ENCODE measurements at places on chromosomes 2 and 18.

DNA sequence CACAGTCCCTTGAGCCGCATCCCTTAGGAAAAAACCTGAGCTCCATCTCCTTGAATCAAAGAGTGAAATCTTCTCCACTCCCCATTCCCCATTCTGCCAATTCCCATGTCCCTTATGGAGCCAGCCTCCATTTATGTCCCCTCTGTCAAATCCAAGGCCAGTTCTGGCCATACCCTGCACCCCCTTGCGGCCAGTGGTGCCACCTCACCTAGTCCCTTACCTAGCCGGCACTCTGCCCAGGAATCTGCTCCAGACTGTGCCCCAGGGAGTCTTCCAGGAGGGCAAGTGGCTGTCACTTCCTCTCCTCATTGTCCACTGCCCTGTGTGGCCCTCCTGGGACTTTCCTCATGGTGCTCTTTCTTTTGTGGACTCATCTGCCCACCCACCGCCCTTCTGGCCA, 195.4 kb upstream of the RMP24 start:
- no peak for DNase-seq

GRCh38 chr2:23100406-23100805, 284.6 kb upstream of the KLHL29 start:
- no peak for DNase-seq

DNA sequence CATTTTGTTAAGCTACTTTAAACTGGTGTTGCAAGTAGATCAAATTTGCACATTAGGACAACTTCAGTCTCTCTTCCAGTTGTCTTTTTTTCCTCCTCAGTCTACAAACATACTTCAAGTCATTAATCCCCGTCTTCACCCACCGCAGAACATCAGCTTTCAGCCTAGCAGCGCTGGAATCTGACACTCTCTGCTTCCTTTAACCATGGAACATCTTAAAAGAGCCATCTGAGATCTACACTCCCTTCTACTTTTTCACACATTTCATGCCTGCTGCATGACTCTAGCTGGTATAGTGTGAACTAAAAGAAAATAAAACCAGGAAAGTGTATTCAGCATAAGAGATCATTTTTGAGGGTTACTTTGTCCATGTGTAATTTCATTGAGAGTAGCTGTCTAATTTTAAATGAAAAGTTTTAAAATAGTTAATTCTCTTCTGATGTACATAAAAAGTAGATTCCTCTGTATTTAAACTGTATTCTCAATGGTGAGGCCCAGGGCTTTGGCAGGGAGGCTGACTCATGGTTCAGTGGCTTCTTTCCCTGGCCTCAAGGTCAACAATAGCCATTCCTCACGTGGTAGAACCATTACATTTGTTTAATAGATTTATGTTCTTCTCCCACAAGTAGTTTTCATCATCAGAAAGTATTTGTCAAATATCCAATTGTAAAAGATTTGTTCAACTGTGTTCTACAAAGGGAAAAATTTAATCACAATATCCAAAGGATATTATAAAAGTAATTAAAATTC, 16.5 kb downstream of the SGPP2 start:
- DNase-seq, result no peak

GRCh38 chr18:384897-385296, 115.6 kb downstream of the COLEC12 start:
- DNase-seq, result no peak

GRCh38 chr2:235229236-235229635, 264.6 kb upstream of the AGAP1 start:
- no peak for DNase-seq

- DNase-seq, result no peak
Measured at GRCh38 chr18:49071778-49072177, 121.0 kb upstream of the SMAD7 start.

DNA sequence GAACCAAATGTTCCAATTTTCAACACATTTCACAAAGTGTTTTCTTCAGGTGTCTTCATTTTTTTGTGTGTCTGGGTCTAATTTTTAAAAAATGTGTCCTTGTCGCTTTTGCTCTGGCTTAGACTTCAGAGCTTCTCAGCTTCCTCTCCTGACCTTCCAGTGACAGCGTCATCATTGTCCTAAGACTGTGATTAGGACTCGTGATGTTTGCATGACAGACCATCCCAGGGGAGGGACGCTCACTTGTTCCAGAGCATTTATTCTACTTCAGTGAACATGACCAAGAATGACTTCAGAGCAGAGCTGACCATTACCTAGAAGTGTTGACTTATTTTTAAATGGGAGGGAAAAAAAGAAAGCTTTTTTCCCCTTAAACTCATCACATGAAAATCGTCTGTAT, 591.9 kb downstream of the IRS1 start:
- DNase-seq, result no peak

DNA sequence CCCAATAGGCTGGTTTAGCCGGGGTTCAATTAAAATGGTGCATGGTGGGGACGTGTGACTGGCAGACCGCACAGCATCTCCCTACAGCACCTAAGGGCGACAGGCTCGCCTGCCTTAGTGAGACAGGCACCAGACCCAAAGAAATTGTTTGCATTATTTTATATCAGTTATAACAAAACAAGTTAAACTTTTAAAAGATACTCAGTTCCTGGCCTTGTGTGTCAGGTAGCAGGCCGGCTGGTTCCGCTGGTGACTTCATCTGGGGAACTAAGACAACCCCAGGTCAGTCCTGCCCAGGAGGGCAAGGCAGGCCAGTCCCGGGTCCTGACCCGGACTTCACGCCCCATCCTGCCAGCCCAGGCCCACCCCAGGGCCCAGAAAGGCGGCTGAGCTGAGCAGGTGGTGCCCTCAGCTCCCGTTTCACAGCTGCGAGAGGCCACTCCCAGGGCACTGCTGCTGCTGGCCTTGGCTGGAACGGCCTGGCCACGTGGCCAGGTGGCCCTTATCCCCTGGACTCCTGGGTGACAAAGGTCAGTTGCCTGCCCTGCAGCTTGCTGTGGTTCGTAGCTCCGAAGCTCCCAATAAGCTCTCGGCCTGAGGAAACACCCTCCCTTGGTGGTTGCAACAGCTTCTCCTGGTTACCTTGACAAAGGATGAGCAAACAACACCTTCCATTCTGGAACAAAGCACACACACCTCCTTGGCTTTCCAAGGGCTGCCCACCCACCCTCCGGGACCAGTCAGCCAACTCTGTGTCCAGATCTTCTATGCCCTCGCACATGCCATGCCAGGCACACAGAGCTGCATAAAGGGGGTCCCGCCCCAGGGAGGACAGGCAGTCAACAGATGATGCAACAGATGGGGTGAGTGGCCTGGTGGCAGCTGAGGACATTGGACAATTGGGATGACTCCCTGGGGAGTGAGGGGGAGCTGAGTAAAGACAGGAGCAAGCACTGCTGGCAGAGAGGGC, 11.3 kb upstream of the AGXT start:
- no peak for DNase-seq

GRCh38 chr18:59912007-59912550, 12.3 kb downstream of the PMAIP1 start:
- DNase-seq, result no peak

Measured in activated T-cell treated with anti-CD3 and anti-CD28 coated beads, Interleukin-2, amount 50 U/mL, for 4 hours (primary cell).